ENCODE measurements at places on chromosomes 11 and 22.
A peak's percentile ranks its signal among the peaks of the same experiment; 100 is the strongest.

GRCh38 chr22:42303396-42304323, 33.2 kb upstream of the TCF20 start:
- peaks cover 13% of the 10 kb centered on the region for H3K4me1 ChIP-seq
- no peaks in the 10 kb centered on the region for H3K36me3 ChIP-seq
- DNase-seq = no peak
- no peak overlapping the region for H3K27ac ChIP-seq

- H3K36me3 ChIP-seq = peaks cover 22% of the 10 kb centered on the region
- H3K27ac ChIP-seq = no peak overlapping the region
- H3K4me3 ChIP-seq = no peak overlapping the region
- peaks cover 3% of the 10 kb centered on the region for H3K27me3 ChIP-seq
- peaks cover 55% of the 10 kb centered on the region for H3K4me1 ChIP-seq
These were observed 17.5 kb downstream of the ADORA2A start for GRCh38 chr22:24444729-24445466.

DNA sequence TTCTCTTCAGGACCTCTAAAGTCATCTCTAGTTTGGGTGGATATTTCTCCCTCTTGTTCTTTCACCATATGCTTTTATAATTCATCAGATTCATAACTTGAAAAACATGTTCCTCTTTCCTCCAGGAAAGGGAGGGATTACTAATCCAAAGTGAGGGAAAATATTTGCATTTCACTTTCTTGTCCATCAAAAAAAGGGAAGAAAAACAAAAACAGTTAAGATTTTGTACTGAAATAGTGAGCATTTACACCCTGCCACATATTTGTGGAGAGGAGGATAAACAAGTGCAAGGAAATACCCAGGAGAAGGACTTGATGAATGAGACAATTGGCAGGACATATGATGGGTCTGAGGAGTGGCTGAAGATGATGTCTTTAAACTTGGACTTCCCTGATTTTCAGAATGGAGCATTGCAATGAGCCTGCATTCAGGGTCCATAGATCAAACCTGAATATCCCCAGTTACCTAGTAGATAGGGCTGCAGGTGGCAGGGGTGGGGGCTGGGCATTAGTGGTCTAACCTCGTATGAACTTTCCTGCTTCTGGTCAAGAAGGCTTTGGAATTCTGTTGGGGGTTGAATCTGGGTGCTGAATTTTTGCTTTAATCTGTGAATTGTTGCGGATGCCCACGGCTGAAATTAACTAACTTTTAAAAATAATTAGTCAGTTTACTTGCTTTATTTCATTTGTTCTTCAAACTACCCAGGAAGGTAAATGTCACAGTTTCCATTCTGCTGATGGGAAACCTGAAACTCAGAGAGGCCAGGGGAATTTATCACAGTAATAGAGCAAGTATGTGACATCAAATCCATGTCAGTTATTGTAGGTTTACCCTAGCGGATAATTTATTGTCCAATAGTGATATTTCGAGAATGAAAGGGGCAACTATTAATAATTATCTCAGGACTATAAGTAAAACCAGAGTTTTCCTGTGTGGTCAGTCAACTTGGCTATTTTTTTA, 36.9 kb upstream of the TMEM123 start:
- no peaks in the 10 kb centered on the region for H3K27me3 ChIP-seq
- H3K4me1 ChIP-seq = no peaks in the 10 kb centered on the region
- DNase-seq = no peak
- no peak overlapping the region for H3K4me3 ChIP-seq

DNA sequence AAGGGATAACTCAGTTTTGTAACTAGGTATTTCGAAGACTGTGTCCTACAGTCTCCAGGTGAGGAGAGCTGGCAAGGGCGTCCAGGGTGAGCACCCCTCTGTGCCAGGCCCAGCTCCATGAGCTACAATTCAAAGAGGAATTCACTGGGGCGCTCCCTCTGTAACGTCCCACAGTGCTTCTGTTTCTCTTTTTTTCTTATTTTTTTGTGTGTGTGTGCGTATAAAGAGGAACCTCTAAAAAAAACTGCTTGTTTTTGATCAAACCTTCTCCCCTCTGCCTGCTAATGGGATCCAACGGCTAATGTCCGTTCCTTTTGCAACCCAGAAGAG, 17.1 kb downstream of the ASCC2 start:
- peak overlapping the region; percentile 29 for H3K27ac ChIP-seq
- H3K27me3 ChIP-seq = no peaks in the 10 kb centered on the region
- peaks cover 77% of the 10 kb centered on the region for H3K36me3 ChIP-seq
- H3K4me3 ChIP-seq = no peak overlapping the region

DNA sequence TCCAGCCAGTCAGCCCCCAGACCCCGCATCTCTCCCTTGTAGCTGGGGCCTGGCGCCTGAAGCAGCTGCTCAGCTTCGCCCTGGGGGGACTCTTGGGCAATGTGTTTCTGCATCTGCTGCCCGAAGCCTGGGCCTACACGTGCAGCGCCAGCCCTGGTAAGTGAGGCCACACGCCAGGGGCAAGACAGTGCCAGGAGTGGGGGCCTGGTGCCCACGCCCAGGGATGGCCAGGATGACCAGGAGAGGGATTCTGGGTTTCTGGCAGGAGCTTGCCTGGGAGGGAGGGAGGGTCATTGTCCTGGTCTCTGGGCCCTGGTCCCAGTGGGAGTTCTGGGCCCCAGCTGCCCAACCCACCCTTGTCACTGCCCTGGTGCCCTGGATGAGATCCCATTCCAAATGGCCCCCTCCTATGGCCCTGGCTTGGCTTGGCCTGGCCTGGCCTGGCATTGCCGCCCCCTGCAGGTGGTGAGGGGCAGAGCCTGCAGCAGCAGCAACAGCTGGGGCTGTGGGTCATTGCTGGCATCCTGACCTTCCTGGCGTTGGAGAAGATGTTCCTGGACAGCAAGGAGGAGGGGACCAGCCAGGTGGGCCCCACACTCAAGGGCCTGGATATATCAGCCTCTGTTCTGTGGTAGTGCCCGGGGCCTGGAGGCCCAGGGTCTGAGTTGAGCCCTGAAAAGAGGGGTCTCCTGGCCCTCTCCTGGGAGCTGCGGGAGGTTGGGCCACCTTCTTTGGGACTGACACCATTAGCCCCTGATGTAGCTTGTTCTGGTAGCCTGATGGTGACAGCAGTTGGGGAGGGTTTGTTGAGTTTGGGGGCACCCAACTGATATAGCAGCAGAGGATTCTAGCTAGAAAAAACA, 3.7 kb downstream of the SLC39A13 start:
- no peak overlapping the region for H3K4me3 ChIP-seq
- DNase-seq = peak; percentile 65
- H3K27ac ChIP-seq = peak overlapping the region; percentile 29
- no peaks in the 10 kb centered on the region for H3K27me3 ChIP-seq

DNA sequence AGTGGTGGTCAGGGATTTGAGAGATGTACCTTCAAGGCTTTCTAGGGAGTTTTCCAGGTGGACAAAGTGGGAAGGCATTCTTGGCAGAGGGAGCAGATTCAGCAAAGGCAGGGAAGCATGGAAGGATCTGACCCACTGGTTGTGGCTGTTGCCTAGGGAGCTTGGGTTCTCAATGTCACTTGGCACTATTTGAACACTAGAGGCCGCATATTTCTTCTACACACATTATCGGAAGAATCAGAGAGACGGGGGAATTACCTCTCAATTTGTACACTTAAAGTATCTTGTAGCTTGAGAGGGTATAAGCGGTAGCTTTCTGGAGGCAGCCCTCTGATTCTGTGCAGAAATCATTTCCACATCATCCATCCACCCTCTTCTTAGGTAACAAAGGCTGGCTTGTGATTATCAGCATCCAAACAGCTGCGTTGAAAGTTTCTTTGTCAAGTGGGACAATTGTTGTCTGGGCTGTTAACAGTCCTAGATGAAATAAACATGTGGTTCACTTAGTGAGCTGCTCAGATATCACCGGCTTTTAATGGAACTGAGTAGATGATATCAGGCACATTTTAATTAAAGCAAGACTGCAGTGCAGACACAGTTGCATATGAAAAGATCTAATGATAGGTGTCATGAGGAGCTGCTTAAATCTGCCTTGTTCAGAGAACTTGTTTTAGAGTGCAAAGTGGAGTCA, 2.6 kb downstream of the NELL1 start:
- no peak overlapping the region for H3K4me3 ChIP-seq
- no peaks in the 10 kb centered on the region for H3K36me3 ChIP-seq
- no peak overlapping the region for H3K27ac ChIP-seq
- H3K27me3 ChIP-seq = peaks cover 49% of the 10 kb centered on the region

- DNase-seq = peak; percentile 22
- H3K4me1 ChIP-seq = peaks cover 16% of the 10 kb centered on the region
- peaks cover 4% of the 10 kb centered on the region for H3K27me3 ChIP-seq
- H3K27ac ChIP-seq = no peak overlapping the region
- H3K36me3 ChIP-seq = no peaks in the 10 kb centered on the region
These were observed 45.7 kb upstream of the TSPAN18 start for GRCh38 chr11:44680982-44681597.

DNA sequence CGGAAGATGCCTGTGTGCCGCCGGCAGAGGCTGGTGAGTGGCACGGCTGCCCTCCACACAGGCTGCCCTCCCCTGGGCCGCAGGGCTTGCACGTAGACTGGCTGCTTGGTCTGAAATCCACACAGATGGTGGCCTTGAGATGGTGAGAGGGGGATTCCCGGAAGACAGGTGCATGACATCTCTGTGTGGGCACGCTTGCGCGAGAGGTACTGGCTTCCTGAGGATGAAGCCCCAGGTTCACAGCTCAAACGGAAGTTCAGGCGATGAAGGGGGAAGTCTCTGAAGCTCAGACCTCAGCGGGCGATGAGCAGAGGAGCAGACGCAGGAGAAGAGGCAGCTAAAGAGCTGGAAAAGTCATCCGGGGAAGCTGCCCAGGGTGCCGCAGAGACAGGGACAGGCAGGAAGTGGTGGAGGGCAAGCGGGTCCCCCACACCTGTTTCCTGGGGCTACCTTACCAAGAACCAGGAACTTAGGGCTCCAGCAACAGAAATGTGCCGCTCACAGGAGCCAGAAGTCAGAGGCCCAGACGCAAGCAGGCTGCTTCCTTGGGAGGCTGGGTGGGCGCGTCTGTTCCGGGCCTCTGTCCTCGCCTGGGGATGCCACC, 7.2 kb downstream of the CRELD2 start:
- H3K36me3 ChIP-seq = peaks cover 16% of the 10 kb centered on the region
- peaks cover 6% of the 10 kb centered on the region for H3K27me3 ChIP-seq
- H3K4me1 ChIP-seq = peaks cover 11% of the 10 kb centered on the region

DNA sequence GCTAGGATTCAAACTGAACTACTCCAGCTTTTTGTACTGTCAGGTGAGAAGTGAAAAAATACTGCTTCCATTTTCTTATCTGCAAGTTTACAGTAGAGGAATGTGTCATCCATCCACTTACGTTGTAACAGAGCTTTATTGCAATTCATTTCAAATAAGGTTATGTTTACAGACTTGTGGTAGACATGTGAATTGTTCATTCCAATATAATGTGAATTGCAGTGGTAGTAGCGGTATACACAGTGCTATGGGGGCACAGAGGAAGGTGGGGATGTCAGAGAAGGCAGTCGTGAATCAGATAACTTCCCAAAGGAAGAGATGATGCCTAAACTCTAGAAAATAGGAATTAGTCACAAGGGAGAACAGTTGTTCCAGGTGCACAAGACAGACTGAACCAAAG, 42.5 kb downstream of the CEP57 start:
- DNase-seq = no peak
- H3K4me3 ChIP-seq = no peak overlapping the region
- H3K36me3 ChIP-seq = peaks cover 20% of the 10 kb centered on the region
- H3K27me3 ChIP-seq = no peaks in the 10 kb centered on the region

- H3K4me1 ChIP-seq = no peaks in the 10 kb centered on the region
- no peaks in the 10 kb centered on the region for H3K36me3 ChIP-seq
- H3K4me3 ChIP-seq = no peak overlapping the region
- DNase-seq = no peak
These were observed 6.6 kb upstream of the TEAD1 start for GRCh38 chr11:12667646-12668045.

DNA sequence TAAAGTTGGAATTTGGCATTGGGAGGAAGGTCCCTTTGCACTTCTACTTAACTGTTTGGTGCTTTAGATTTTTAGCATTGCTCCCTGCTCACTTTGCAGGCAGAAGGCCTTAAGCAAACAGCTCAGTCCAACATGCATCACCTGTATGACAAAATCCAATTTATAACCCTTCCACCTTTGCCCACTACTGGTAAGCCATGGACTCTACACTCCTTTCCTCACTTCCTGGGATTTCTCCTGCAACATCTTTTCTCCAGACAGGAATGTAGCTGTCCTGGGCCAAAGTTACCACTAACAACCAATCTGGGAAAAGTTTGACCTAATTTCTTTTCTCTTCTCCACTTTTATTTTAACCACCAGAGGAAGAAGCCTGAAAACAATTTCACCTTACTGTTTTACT, 1.8 kb upstream of the OR2D2 start:
- H3K4me3 ChIP-seq = no peak overlapping the region
- no peaks in the 10 kb centered on the region for H3K27me3 ChIP-seq
- no peak for DNase-seq
- H3K4me1 ChIP-seq = no peaks in the 10 kb centered on the region

- H3K4me3 ChIP-seq = no peak overlapping the region
- no peak overlapping the region for H3K27ac ChIP-seq
- H3K27me3 ChIP-seq = no peaks in the 10 kb centered on the region
- no peaks in the 10 kb centered on the region for H3K36me3 ChIP-seq
- no peaks in the 10 kb centered on the region for H3K4me1 ChIP-seq
These were observed 85.7 kb upstream of the LIN7C start for GRCh38 chr11:27592098-27592780.

DNA sequence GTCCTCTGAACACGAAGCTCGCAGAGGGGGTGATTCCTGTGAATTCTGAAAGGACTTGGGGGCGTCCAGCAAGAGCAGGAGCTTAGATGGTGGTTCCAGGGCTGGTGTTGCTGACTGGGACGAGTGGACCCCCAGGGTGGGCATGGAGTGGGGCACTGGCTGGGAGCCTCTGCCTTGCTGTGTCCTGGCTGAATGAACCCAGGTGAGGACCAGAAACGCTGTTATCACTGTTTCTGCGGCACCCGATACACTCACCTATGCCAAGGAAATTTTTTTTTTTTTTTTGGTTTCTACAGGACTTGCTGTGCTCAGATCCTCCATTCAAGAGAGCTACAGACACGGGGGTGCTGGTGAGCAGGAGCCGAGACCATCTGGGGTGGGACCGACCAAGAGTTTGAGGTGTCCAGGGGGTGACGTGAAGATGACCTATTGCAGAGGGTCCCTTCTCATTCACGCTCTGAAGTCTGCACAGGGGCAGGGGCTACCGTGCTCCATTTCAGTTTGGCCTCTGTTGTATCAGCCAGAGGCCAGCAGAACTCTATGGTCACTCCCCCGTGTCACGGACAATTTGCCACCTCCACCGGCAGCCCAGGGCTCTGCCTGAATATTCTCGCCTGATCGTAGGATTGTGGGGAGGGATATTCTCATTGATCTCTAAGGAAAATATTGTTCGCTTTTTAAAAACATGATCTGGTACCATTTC, 3.6 kb downstream of the SMIM38 start:
- H3K27me3 ChIP-seq = no peaks in the 10 kb centered on the region
- peaks cover 37% of the 10 kb centered on the region for H3K4me1 ChIP-seq
- H3K27ac ChIP-seq = no peak overlapping the region
- no peak for DNase-seq
- no peaks in the 10 kb centered on the region for H3K36me3 ChIP-seq

- no peak overlapping the region for H3K4me3 ChIP-seq
- no peak overlapping the region for H3K27ac ChIP-seq
- H3K36me3 ChIP-seq = peaks cover 11% of the 10 kb centered on the region
- H3K4me1 ChIP-seq = peaks cover 60% of the 10 kb centered on the region
- no peaks in the 10 kb centered on the region for H3K27me3 ChIP-seq
- no peak for DNase-seq
These were observed 92.7 kb downstream of the RPL27A start for GRCh38 chr11:8775332-8775731.

DNA sequence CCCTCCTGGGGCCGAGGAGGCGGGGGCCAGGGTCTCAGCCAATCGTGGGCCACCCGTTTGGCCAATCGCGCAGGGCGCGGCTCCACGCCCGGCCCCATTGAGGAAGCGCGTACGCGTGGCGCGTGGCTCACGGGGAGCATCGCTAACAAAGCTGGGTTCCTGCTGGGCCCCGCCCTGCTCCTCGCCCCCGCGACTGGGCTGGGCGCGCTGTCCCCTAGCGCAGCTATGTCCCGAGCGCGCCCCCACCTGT, 614 bp upstream of the ASCL2 start:
- peaks cover 81% of the 10 kb centered on the region for H3K27me3 ChIP-seq
- H3K36me3 ChIP-seq = no peaks in the 10 kb centered on the region
- H3K4me1 ChIP-seq = peaks cover 21% of the 10 kb centered on the region
- H3K27ac ChIP-seq = no peak overlapping the region
